ENCODE measurements at places on chromosomes 12 and 14.

- DNase-seq: no peak
Observed at GRCh38 chr14:99521176-99522024, 40.2 kb downstream of the CCNK start.

GRCh38 chr12:55700255-55701018 is 7.3 kb downstream of the ITGA7 start:
- no peak for DNase-seq

- no peak for DNase-seq
Observed at GRCh38 chr12:43964033-43964432, 128.2 kb downstream of the TMEM117 start.

DNA sequence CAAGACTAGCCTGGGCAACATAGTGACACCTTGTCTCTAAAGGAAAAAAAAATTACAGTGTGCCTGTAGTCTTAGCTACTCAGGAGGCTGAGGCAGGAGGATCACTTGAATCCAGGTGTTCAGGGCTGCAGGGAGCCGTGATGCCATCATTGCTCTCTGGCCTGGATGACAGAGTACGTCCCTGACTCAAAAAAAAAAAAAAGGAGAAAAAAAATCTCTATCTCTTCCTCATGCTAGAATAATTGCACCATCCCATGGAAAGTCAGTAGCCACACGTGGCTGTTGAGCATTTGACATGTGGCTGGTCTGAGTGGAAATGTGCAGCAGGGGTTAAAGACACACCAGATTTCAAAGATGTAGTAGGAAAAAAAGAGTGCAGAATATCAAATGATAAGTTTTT is 3.8 kb downstream of the RILPL1 start:
- DNase-seq: no peak

DNA sequence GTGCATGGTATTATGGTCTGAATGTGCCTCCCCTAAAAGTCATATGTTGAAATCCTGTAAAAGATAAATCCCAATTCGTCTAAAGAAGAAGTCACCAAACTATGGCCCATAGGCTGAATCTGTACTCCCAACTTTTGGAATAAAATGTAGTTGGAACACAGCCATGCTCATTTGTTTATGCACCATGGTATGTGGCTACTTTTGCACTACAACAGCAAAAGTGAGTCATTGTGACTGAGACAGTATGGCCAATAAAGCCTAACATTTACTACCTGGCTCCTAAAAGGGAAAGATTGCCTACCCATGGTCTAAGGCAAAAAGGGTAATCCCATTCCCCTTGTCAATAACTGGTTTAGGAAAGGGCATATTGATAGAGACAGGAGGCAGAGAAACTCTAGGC is 101.8 kb downstream of the LRIG3 start:
- DNase-seq: no peak

DNA sequence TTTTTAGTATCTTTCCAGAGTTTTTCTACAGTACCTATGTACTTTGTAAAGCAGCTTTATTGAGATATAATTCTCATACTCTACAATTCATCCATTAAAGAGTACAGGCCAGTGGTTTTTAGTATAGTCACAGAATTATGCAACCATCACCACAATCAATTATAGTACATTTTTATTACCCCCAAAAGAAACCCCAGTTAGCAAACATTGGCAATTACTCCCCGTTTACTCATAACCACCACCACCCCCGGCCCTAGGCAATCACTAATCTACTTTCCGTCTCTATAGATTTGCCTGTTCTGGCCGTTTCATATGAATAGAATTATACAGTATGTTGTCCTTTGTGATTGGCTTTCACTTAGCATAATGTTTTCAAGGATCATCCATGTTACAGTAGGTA is 119.8 kb downstream of the KICS2 start:
- DNase-seq: no peak

DNA sequence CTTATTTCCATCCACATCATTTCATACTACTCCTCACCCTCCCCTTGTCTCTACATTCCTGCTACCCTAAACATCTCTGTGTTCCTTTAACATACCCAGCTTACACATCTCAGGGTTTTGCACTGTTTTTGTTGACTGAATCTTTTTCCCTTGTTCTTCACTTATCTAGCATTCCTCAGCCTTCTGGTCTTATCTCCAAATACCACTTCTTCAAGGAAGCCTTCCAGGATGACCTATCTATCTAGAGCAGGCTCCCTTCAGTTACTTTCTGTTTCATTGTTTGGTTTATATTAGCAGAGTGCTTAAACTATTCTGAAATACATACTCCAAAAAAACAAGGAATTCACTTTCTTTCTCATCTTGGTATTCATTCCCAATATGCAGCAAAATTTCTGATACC is 353.1 kb downstream of the NAV3 start:
- no peak for DNase-seq

- no peak for DNase-seq
Observed at GRCh38 chr14:105767315-105767714, 240.9 kb downstream of the TMEM121 start.

GRCh38 chr14:76923431-76924370 is 97.5 kb downstream of the LRRC74A start:
- DNase-seq: peak; percentile 20

DNA sequence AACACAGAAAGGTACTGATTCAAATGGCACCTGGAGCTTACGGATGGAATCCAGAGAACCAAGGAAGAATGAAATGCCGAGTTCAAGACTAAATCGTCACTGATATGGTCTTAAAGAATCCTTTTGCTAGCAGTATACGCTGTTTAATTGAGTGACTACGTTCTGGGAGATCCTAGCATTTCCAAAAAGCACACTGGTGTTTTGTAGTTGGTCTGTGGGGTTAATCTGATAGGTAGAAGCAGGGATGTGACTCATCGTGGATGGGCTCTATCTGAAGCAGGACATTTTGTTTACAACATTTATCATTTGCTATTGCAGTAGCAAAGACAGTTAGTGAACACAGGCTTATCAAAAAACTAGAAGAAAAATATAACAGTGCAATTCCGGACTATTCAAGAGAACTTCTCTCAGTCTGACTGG is 169.2 kb upstream of the HMGA2 start:
- no peak for DNase-seq

GRCh38 chr12:104699489-104700190 is 242.9 kb downstream of the CHST11 start:
- DNase-seq: no peak

DNA sequence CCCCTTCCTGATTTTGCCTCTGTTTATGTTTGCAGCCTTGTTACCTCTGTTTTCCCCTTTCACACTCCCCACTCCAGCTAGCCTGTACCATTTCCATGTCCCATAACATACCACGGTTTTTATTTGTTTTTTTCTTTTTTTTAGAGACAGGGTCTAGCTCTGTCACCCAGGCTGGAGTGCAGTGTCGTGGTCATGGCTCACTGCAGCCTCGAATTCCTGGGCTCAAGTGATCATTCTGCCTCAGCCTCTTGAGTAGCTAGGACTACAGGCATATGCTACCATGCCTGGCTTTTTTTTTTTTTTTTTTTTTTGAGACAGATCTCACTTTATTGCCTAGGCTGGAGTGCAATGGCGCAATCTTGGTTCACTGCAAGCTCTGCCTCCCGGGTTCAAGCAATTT is 18.4 kb upstream of the SAMD4A start:
- DNase-seq: no peak

GRCh38 chr12:11902525-11902875 is 168.2 kb upstream of the BCL2L14 start:
- DNase-seq: no peak

GRCh38 chr12:105245291-105245690 is 9.3 kb upstream of the APPL2 start:
- DNase-seq: no peak

DNA sequence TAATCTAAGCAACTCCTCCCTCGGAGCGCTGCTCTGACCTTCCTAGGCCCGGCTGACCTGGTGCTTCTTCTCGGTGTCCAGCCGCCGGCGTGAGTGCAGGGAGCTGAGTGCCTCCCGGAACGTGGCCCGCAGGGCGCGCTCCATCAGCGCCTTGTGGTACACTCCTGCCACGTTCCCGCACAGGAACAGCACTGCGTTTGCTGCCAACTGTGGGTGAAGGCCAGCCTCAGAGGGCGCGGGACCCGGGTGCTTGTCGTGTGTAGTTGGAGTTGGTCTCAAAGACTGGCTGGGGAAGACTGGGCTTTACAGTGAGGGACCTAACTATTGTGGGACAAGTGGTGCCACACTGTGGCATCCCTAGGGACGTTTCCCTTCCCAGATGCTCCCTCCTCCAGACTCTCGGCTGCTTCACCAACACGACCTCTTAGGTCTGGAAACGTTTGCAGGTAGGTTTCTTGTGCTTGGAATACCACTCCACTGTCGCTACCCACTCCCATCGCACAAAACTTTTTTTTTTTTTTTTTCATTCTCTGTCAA is 3.1 kb downstream of the ADCY4 start:
- DNase-seq: no peak

- DNase-seq: peak; percentile 31
Observed at GRCh38 chr14:77014004-77014604, 14.4 kb downstream of the IRF2BPL start.

DNA sequence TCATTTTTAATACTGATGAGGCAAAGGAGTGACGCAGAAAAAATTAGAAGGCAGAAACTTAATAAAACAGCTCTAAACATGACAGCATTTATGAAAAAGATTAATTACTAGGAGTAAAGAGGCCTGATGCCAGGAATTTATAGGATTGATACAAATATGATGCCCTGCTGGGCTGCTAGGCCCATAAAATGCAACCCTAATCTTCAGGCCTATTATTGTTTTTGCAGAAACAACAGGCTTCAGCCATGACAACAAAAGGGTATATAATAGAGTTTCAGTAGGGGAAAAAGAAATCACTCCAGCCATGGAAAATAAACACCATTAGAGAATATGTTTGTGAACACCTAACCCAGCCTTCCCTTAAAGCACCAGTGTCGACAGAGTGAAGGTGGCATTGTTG is 50.6 kb downstream of the OTX2 start:
- no peak for DNase-seq

GRCh38 chr12:87428701-87429277 is 600.4 kb downstream of the C12orf50 start:
- no peak for DNase-seq

DNA sequence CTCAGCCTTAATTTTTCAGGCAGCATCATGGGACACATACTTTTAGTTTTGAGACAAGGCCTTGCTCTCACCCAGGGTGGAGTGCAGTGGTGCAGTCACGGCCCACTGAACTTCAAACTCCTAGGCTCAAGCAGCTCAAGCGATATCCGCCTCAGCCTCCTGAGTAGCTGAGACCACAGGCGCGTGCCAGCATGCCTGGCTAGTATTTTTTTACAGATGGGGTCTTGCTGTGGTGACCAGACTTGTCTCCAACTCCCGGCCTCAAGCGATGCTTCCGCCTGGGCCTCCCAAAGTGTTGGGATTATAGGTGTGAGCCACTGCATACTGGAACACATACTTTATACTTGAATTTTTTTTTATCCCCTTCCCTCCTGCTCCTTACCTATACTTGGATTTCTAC is 2.8 kb downstream of the RDH5 start:
- no peak for DNase-seq

DNA sequence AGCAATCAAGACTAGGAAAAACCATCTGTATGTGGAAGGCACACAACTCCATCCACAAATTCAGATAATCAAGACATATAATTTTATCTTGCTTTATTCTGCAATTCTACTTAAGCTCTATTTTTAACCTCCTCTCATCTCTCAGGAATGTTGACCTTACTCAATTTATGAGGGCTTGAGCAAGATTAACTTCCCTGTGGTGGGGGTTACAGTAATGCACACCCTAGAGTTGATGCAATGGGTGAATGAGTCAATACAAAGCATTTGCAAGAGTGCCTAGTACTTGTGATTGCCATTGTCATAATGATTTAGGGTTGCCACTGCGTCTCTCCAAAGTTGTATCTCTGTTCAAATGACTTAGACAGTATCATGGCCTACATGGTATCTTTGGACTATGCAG is 1598.4 kb upstream of the TMEM132C start:
- DNase-seq: no peak

- no peak for DNase-seq
Observed at GRCh38 chr14:102508410-102508773, 1.2 kb downstream of the ANKRD9 start.

- no peak for DNase-seq
Observed at GRCh38 chr12:51954561-51955361, 3.3 kb downstream of the ACVR1B start.

DNA sequence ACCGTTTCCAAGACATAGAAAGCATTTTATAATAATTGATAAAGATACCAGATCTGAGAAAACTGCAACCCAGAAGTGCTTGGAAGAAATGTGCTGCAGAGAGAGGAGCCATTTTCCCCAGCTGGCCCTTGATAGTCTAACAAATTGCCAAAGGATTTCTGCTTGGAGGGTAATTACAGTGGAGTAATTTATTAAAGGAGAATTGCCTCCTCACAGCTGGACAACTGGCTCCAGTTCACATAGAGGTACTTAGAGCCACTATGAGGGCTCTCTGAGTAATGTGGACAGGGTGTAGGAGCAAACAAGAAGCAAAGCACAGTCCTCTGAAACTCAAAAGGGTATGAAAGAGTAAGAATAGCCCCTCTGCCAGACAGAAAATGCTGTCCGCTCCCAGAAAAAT is 335.6 kb downstream of the SYT1 start:
- DNase-seq: no peak

DNA sequence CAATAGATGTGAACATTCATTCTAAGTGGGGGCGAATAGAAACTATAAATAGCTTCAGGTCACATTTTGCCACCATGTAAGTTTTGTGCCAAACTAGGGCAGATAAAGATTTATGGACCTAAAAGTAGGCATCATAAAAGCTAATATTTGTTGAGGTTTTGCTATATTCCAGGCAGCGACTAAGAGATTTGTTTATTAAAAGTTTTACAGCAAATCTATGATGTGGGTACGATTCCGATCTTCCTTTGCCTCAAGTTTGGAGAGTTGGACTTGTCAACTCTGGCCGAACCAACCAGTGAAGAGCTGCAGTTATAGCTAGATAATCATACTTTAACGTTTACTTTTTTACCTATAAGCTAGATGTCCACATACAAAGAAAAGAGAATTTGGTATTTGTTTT is 1.6 kb downstream of the MAPK1IP1L start:
- no peak for DNase-seq

DNA sequence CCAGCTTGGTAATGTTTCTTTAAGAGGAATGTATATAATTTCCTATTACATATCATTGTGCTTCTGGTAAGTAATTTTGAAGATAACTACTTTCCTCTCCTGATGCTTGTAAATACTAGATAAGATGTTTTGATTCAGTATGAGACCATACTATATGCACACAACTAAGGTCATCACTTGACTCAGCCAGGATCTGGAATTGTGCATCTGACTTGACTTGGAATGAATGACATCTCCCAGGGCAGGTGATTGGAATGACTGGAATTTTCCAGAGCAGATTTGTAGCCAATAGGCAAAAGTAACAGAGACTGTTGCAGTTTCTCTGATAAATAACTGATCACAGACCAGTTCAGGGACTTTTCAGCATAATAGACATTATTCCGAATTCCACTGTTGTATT is 11.1 kb downstream of the BEST3 start:
- DNase-seq: no peak

DNA sequence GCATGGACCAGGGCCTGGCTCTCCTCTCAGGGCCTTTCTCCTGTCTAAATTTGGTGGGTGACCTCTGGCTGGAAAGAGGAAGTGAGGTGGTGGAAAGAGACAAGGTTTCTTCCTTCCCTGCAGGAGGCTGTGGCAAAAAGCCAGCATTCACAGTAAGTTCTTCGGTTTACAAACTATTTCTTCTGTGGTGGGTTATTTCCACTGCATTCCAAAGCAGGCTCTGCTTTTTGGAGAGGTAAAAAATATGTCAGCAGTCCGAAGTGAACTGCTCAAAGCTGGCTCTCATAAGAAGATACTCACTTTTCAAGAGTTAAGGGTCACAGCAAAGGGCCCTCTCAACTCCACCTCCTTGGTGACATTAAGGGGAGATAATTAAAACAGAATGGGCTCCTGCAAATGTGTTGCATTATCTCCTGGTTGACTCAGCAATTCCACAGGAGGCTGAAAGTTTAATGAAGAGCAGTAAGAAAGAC is 48.9 kb upstream of the POC1B start:
- no peak for DNase-seq

Measured in anterior cingulate cortex (tissue), 58 donors.